ENCODE measurements at places on chromosomes 5 and 9. TPM values are rescaled to one million over a fixed set of nuclear protein-coding genes. Genes with fewer than 3 reads are reported as not detected.

- H3K4me1 ChIP-seq = no peaks in the 10 kb centered on the region
- H3K27ac ChIP-seq = no peak overlapping the region
- no peaks in the 10 kb centered on the region for H3K36me3 ChIP-seq
- DNase-seq = peak; percentile 87
- H3K4me3 ChIP-seq = no peak overlapping the region
- no peaks in the 10 kb centered on the region for H3K27me3 ChIP-seq
These were observed 158.7 kb downstream of the NMUR2 start for GRCh38 chr5:152246401-152246800.

DNA sequence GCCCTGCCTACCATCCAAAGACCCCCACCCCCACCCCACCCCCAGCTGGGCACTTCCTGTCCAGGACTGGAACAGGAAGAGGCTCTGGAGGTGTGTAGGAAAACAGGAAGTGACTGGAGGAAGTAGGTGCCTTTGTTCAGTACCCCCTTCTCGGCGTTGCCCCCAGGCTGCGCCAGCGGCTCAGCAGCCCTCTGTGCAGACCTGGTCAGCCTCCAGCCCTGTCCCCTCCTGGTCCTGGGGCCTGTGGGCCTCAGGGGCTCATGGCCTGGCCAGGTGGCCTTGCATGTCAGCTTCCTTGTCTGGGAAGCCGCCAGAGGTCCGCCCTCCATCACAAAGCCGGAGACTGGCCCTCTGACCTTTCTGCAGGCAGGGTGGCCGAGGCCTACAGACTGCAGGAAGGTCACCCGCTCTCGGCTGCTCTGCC is 26.0 kb downstream of the FLT4 start:
- no peak overlapping the region for H3K27ac ChIP-seq
- H3K36me3 ChIP-seq = no peaks in the 10 kb centered on the region
- no peak overlapping the region for H3K4me3 ChIP-seq
- H3K4me1 ChIP-seq = no peaks in the 10 kb centered on the region
- peaks cover 9% of the 10 kb centered on the region for H3K27me3 ChIP-seq

GRCh38 chr5:32017692-32018367 is 156.3 kb downstream of the GOLPH3 start:
- no peak overlapping the region for H3K27ac ChIP-seq
- H3K4me3 ChIP-seq = no peak overlapping the region
- no peaks in the 10 kb centered on the region for H3K36me3 ChIP-seq
- H3K4me1 ChIP-seq = peaks cover 5% of the 10 kb centered on the region
- DNase-seq = no peak

DNA sequence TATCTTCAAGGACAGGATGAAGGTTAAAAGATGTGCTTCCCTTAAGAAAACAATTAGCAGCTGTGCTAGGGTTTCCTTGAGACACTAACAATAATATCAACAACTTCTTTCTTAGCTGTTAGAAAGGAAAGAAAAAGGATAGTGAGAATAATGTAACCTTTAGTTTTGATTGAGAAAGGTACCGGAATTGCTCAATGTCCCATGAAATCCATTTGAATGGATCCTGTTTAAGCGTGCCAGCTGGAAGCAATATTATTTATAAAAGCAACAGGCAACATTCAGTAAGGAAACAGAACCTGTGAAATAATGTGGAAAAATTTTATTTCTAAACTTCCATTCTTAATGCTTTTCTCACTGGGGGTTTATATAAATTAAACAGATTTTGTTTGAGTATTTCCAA is 120.9 kb downstream of the CCDC192 start:
- H3K27ac ChIP-seq = no peak overlapping the region
- H3K4me3 ChIP-seq = no peak overlapping the region
- no peaks in the 10 kb centered on the region for H3K4me1 ChIP-seq
- H3K27me3 ChIP-seq = no peaks in the 10 kb centered on the region
- no peaks in the 10 kb centered on the region for H3K36me3 ChIP-seq

DNA sequence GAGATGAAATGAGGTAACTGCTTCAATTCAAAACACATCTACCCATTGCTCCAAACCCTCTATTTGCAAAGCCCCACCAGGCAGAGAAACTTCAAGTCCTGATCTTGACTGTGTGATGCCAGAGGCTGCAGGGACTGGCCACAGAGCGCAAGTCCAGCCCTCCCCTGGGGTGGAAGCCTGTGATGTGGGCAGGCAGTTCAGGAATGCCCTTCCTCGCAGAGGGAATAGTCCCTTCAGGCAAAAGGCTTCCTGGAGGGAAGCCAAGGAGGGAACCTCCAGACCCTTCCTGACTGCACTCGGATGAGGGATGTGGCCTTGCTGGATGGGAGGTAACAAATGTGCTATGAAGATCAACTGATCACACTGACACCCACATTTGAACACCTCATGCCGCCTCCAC is 131.2 kb downstream of the SLIT3 start:
- H3K36me3 ChIP-seq = no peaks in the 10 kb centered on the region
- DNase-seq = no peak
- peaks cover 11% of the 10 kb centered on the region for H3K4me1 ChIP-seq
- H3K27me3 ChIP-seq = no peaks in the 10 kb centered on the region

DNA sequence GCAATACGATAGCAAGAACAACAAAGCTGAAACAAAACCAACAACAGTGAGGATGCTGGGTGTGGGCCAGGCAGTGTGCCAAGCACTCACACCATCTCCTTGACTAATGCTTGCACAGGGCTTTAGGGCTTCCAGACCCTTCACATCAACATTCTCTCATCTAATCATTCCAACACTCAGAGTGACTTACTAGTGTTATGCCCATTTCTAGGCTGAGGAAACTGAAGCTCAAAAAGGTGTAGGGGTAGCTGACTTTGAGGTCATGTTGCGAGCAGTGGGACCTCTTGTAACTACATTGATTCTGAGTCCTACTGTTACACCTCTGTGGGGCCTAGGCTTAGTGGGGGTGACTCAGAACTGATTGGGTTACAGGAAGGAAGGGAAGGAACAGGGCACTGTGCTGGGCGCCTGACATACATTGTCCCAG is 9.7 kb downstream of the ANGPTL2 start:
- H3K27ac ChIP-seq = no peak overlapping the region
- DNase-seq = no peak
- no peaks in the 10 kb centered on the region for H3K4me1 ChIP-seq
- H3K36me3 ChIP-seq = no peaks in the 10 kb centered on the region
- no peaks in the 10 kb centered on the region for H3K27me3 ChIP-seq

- H3K4me1 ChIP-seq = peaks cover 8% of the 10 kb centered on the region
- H3K27me3 ChIP-seq = no peaks in the 10 kb centered on the region
- H3K4me3 ChIP-seq = no peak overlapping the region
- no peaks in the 10 kb centered on the region for H3K36me3 ChIP-seq
- DNase-seq = no peak
- no peak overlapping the region for H3K27ac ChIP-seq
These were observed 45.3 kb downstream of the FNIP1 start for GRCh38 chr5:131751506-131751905.

- H3K4me3 ChIP-seq = no peak overlapping the region
- DNase-seq = no peak
- no peaks in the 10 kb centered on the region for H3K27me3 ChIP-seq
These were observed 211.6 kb upstream of the TMEM161B start for GRCh38 chr5:88480245-88480644.

- H3K4me1 ChIP-seq = peaks cover 5% of the 10 kb centered on the region
- no peak for DNase-seq
- no peaks in the 10 kb centered on the region for H3K36me3 ChIP-seq
- no peak overlapping the region for H3K4me3 ChIP-seq
- no peaks in the 10 kb centered on the region for H3K27me3 ChIP-seq
These were observed 199.0 kb downstream of the DTWD2 start for GRCh38 chr5:118789366-118789765.

DNA sequence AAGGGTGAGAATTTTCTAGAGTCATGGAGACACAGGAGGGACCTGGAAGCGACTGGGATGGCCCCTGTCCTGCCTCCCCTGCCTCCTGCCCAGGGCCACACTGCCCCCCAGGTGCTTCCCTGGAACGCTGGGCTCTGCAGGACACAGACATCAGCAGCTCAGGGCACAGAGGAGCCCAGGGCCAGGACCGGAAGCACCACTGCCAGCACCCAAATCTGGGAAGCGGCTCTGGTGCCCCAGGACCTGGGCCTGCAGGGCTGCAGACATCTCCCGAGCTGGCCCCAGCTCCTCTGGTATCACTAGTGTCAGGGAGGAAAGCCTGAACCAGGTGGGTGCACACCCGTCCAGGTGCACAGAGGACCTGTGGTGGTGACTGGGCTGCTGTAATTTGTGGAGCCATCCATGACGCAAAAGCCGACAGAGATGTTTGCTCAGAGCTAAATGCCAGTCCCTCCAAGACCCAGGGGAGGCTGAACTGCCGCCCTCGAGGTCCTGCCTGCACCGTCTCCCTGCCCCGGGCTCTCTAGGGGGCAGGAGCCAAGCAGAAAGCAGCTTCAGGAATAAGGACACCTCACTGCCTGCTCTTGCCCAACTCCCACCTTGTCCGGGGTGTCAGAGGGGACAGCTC is 46.0 kb upstream of the SIMC1 start:
- H3K4me1 ChIP-seq = peaks cover 4% of the 10 kb centered on the region
- H3K36me3 ChIP-seq = no peaks in the 10 kb centered on the region
- H3K27me3 ChIP-seq = peaks cover 25% of the 10 kb centered on the region
- no peak overlapping the region for H3K27ac ChIP-seq
- no peak for DNase-seq
- H3K4me3 ChIP-seq = no peak overlapping the region

GRCh38 chr5:163889369-163889768 is 383.9 kb downstream of the MAT2B start:
- H3K27ac ChIP-seq = no peak overlapping the region
- H3K4me1 ChIP-seq = peaks cover 6% of the 10 kb centered on the region
- H3K27me3 ChIP-seq = no peaks in the 10 kb centered on the region
- no peak overlapping the region for H3K4me3 ChIP-seq

GRCh38 chr5:10601246-10602030 is 37.6 kb downstream of the ANKRD33B start:
- H3K4me3 ChIP-seq = no peak overlapping the region
- no peaks in the 10 kb centered on the region for H3K36me3 ChIP-seq
- H3K4me1 ChIP-seq = peaks cover 16% of the 10 kb centered on the region
- DNase-seq = peak; percentile 41
- no peaks in the 10 kb centered on the region for H3K27me3 ChIP-seq

- H3K4me3 ChIP-seq = no peak overlapping the region
- H3K4me1 ChIP-seq = peaks cover 10% of the 10 kb centered on the region
- peaks cover 6% of the 10 kb centered on the region for H3K27me3 ChIP-seq
- no peaks in the 10 kb centered on the region for H3K36me3 ChIP-seq
- H3K27ac ChIP-seq = no peak overlapping the region
- DNase-seq = no peak
These were observed 191.7 kb upstream of the DAPK1 start for GRCh38 chr9:87306006-87306405.

DNA sequence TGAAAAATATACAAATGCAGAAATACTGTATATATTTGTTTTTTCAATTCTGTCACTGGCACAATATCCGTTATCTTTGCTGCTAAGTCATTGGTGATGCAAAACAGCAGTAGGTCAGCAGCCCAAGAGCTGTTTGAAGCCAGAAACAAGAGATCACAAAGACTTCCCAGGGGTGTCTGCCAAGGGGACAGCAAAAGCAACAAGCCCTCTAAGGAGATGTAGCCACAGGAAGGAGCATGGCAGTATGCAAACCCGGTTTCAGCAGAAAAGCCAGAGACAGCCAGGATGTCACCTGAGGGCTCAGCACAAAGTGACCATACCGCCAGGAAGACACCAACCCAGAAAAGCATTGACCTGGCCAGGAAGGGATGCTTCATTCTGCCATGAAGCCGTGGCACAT is 241.5 kb downstream of the ARRDC3 start:
- peaks cover 25% of the 10 kb centered on the region for H3K4me1 ChIP-seq
- H3K4me3 ChIP-seq = no peak overlapping the region
- H3K36me3 ChIP-seq = no peaks in the 10 kb centered on the region
- no peak for DNase-seq

- no peak overlapping the region for H3K4me3 ChIP-seq
- no peaks in the 10 kb centered on the region for H3K36me3 ChIP-seq
- no peak for DNase-seq
- H3K27me3 ChIP-seq = no peaks in the 10 kb centered on the region
- no peaks in the 10 kb centered on the region for H3K4me1 ChIP-seq
These were observed 15.6 kb upstream of the FOXD1 start for GRCh38 chr5:73464016-73464745.

- peaks cover 4% of the 10 kb centered on the region for H3K36me3 ChIP-seq
- peak; percentile 35 for DNase-seq
- H3K27ac ChIP-seq = peak overlapping the region; percentile 13
- no peaks in the 10 kb centered on the region for H3K27me3 ChIP-seq
These were observed 8.0 kb downstream of the ARL10 start for GRCh38 chr5:176373100-176373818.

DNA sequence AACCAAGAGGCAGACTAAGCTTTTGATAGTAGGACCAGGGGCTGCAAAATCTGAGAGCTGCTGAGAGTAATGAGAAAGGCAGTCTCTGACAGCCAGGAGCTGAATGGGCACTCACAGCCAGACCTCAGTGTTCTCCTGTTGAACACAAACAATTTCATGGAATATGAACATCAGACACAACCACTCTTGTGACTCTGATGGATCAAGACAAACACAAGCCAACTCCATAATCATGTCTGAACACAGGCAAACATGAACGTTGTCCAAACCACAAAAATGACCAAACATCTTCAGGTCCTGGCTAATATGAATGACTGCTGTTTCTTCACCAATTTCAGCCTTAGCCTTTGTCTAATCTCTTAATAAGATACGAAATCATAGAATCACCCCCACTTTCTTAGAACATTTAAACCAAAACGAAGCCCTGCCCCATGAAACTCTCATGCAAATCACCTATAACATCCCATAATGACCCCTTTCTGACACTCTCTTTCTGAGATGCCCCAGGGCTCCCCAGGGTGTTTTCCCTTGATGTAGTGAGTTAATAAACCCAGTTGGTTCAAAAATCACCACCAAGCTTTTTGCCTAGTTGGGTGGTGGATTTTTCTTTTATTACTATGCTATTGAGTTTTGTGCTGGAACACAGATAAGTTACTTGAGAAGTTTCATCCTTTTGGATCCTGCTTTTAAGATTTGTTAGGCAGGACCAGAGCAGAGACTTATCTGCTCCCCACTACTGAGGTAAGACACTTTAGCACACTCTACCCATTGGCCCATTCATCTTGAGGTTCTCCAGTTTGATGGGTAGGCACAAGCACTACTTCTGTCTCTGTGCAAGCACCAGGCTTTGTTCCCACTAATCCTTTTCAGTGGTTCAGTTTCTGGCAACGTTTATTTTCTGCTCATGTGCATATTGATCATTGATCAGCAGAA is 5.9 kb upstream of the ERAP2 start:
- no peaks in the 10 kb centered on the region for H3K36me3 ChIP-seq
- H3K27ac ChIP-seq = no peak overlapping the region
- DNase-seq = no peak
- peaks cover 5% of the 10 kb centered on the region for H3K4me1 ChIP-seq
- no peak overlapping the region for H3K4me3 ChIP-seq

- DNase-seq = no peak
- peaks cover 17% of the 10 kb centered on the region for H3K4me1 ChIP-seq
- H3K27me3 ChIP-seq = no peaks in the 10 kb centered on the region
These were observed 259.9 kb downstream of the GADD45G start for GRCh38 chr9:89864731-89865130.

PRUNE2 gene
- total RNA-seq = 14.4 TPM

CRB2 gene
- 91.7 TPM for total RNA-seq

JAKMIP2 gene
- total RNA-seq = 15.9 TPM

PCDHGB7 gene
- 11.3 TPM for total RNA-seq

ROR2 gene
- 36.7 TPM for total RNA-seq

CER1 gene
- total RNA-seq = 1.8 TPM

NMUR2 gene
- not detected for total RNA-seq

FAM120AOS gene
- 64.6 TPM for total RNA-seq
